ENCODE measurements at places on chromosomes 12 and 14.

DNA sequence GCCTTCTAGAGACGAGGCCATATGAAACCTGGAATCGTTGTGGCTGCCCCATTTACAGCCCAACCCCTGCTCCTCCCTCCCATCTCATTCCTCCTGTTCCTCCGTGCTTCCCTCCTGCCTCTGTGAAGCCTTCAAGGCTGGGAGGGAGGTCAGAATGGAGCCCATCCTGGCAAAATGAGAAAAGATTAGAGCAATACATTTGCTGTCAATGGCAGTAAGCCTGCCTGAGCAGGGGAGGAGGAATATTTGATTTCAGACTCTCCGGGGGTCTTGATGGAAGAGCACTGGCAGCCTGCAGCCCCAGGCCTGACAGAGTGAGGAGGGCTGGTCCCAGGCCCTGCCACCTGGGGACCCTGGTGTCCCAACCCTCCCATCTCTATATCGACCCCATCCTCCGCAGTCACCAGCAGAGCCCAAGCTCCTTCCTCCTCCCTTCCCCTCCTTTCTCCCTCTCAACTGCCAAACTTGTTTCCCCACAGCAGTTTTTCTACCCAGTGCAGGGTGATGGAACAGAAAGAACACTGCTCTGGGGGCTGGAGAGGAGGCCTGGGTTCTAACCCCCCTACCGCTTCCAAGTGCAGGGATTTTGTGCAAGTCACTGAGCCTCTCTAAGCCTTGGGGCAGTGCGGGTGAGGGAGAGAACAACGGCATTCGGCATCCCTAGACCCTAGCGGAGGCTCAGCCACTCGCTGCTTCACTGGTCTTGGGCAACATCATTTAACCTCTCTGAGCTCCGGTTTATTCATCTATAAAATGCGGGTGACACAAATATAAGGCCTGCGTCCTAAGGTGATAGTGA is 16.0 kb upstream of the RACGAP1 start:
- DNase-seq, result no peak

- DNase-seq, result no peak
Observed at GRCh38 chr12:6771091-6771495, 1.2 kb upstream of the LAG3 start.

GRCh38 chr12:131642101-131642540 is 68.8 kb upstream of the SFSWAP start:
- DNase-seq, result no peak

DNA sequence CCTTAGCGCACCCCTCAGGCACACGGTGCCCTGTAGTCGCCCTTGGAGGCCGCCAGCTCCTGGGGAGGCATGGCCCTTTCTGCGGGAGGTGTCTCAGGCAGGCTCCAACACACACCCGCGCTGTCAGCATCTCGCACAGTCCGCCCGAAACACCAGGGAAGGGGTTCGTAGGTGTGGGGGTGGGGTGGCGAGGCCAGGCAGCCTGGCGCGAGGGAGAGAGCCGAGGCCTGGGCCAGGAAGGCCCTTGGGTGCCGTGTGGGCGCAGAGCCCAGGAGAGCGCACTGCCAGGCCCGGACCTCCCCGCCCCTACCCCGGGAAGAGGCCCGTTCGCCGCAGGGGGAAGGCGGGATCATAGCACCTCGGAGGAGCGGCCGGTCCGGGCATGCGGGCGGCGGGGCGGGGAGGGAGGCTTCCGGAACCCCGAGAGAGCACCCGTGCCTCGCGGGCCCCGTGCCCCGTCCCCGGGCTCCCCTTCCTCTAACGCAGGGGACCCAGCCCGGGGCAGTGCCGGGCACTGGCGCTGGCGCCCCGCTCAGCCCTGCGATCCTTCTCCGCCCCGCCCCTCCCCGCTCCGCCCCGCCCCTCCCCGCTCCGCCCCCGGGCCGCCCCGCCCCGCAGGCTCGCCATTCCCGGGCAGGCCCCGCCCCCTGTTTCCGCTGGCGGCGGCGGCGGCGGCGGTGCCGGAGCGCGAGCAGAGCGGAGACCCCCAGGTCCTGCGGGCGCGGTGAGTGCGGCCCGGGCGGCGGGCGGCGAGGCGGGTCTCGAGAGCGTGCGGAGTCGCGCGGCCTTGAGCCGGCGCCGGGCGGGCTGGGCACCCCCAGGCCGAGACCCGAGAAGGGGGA is at the start of gene TSPAN9:
Gene TSPAN9, plus strand, starts transcription at position 650 of the 842 bp plus-strand sequence. CDS start 123,815 bp downstream, outside the sequence.
- DNase-seq, result peak; percentile 87

GRCh38 chr12:126160912-126161311 is 1095.7 kb downstream of the AACS start:
- no peak for DNase-seq

DNA sequence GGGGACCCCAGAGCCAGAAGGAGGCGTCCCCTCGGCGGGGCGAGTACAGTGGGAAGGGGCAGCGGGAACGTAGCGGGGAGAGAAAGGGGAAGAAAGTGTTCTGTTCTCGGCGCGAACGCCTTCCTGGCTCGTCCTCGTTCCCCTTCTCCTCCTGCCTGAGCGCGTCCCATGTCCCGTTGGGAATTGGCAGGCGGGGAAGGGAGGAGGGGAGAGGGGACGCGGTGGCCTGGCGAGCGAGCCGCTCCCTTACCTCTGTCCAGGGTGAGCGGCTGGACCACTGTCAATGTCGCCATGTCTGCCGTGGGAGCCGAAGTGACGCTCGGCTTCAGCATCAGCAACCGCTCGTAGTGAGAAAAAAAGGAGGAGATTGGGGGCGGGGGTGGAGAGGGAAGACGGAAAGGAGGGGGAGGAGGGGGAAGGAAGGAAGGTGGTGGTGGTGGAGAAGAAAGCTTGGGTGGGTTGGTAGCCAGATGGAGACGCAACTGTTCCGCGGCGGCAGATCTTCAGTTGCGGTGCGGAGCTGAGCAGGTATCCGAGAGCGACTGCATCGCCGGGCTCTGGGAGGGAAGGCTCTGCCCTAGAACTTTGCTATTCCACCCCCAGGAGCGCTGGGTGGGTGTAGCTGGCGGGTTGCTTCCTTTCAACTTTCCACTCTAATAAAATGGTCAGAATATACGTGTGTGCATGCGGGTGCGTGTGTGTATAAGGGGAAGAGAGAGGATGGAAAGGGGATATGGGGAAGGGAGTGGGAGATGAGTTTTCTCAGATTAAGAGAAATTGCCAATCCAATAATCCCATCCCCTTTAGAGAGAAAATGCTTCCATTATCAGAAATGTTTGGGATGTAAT is at the start of gene LIN7A:
Gene LIN7A, minus strand, starts transcription at position 544 of the 848 bp plus-strand sequence. Its CDS starts 212 bp downstream, at position 332.
- peak; percentile 26 for DNase-seq

GRCh38 chr14:55921511-55921910 is 196.7 kb upstream of the PELI2 start:
- DNase-seq, result no peak

GRCh38 chr14:94239406-94239805 is 53.7 kb downstream of the SERPINA10 start:
- no peak for DNase-seq

GRCh38 chr12:120378036-120378435 is 9.1 kb upstream of the MSI1 start:
- no peak for DNase-seq

GRCh38 chr12:51527966-51528365 is 63.1 kb upstream of the SCN8A start:
- no peak for DNase-seq

DNA sequence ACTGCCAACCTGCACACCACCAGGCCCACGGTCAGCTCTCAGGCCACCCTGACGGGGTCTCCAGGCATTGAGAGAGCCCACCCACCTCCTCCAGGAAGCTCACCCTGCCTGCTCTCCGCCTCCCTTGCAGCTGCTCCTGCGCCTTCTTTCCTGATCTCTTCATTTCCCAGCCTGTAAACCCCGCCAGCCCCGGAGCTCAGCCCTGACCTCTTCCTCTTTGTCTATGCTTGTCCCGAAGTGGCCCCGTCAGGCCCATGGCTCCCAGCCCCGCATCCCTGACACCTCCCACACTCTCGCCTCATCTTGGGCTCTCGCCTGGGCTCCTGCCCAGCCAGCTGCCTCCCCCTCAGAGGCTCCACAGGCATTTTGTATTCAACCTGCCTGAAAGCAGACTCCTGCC is 139.3 kb downstream of the CALM1 start:
- DNase-seq, result no peak

DNA sequence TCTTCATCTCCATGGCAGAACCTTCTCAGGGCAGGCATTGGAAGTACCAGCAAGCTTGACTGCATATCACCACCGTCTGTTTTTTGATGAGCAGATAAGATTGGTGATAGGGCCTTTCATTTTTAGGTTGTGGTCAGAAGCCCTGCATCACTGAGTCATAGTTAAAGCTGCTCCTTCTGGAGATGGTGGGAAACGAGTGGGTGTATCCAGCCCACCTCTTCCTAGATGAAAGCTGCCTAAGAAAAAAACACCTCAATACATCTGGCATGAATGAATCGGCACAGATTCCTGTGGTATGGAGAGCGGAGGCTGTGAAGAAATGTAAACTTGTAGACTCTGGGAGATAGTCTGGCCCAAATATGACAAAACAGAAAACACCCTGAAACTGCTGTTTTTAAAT is 248.7 kb upstream of the EGLN3 start:
- DNase-seq, result peak; percentile 15

- DNase-seq, result peak; percentile 6
Observed at GRCh38 chr12:40946612-40947194, 241.4 kb upstream of the PDZRN4 start.

DNA sequence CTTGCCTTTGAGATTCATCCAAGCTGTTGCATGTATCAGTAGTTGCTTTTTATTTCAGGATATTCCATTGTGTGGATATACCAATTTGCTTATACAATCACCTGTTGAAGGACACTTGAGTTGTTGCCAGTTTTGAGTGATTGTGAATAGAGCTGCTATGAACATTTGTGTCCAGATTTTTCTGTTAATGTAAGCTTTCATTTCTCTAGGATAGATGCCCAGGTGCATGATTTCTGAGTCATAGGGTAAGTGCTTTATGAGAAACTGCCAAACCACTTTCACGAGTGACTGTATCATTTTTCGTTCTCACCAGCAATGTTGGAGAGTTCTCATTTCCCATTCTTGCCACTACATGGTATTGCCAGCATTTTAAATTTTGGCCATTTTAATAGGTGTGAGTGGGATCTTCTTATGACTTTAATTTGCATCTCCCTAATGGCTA is 434.6 kb upstream of the RGS6 start:
- DNase-seq, result peak; percentile 38

DNA sequence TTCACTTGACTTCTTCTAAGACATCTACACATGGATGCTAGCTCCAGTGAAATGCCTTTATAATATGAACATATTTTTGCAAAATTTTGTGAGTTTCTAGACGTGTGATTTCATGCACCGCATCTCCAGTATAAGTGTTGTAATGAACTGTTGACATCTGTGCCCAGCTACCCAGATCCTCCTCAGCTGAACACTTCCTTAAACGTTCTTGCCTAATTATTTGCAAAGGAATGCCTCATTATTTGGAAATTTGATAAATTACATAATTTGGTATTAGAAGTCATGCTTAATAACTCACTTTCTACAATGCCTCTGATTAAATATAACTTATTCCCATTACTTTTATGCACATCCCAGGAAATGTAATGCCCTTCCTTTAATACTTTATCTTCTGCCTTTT is 14.0 kb downstream of the OR11G2 start:
- no peak for DNase-seq

- no peak for DNase-seq
Observed at GRCh38 chr14:94952097-94952496, 182.2 kb upstream of the GSC start.

DNA sequence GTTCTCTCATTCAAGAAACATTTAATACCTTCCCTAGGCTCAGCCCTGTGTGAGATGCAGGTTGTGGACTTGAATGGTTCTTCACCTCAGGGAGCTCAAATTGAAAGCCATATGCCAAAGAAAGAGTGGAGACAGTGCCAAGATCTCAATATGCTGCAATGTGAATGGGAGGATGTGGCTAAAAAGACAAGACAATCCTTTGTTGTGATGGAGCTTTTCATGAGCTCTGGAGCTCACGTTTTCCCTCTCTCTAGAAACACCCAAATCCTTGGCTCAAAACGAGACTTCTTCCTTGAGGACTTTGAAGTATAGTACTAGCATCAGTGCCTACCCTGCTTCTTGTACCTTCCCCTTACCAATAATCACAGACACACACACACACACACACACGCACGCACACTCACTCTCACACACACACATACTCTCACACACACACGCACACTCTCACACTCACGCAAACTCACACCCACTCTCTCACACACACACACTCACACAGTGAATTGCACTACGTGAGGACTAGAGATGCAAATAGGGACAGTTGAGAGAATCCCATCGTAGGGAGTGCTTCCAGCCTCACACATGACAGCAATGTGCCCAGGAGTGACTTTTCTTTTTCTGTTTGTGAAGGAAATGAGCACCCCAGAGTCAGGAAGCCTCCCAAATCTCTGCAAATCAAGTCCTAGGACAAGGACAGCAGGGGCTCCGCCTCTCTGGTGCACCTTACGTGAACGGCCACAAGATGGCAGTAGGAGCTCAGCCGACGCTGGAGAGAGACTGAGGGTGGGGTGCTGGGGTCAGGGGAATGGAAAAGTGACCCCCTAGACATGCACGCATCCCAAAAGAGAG is 231.4 kb downstream of the PCNX1 start:
- DNase-seq, result peak; percentile 91

- no peak for DNase-seq
Observed at GRCh38 chr12:27523305-27523641, 733 bp upstream of the PPFIBP1 start.

DNA sequence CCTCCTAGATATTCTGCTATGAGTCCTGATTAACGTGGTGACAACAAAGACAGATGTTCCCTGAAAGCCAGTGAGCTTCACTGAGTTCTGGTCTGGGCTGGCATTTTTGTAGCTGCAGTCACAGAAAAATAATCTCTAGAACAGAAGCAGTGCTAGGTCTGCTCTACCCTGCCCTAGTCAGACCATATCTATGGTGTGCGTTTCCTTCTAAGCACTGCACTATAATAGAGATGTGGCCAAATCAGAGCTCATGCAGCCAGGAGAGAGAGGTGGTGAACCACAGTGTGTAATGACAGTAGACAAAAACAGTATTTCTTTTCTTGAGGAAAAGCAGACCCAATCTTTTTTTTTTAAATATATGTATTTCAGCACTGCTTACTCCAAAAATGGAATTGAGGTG is 76.3 kb downstream of the CMAS start:
- no peak for DNase-seq

DNA sequence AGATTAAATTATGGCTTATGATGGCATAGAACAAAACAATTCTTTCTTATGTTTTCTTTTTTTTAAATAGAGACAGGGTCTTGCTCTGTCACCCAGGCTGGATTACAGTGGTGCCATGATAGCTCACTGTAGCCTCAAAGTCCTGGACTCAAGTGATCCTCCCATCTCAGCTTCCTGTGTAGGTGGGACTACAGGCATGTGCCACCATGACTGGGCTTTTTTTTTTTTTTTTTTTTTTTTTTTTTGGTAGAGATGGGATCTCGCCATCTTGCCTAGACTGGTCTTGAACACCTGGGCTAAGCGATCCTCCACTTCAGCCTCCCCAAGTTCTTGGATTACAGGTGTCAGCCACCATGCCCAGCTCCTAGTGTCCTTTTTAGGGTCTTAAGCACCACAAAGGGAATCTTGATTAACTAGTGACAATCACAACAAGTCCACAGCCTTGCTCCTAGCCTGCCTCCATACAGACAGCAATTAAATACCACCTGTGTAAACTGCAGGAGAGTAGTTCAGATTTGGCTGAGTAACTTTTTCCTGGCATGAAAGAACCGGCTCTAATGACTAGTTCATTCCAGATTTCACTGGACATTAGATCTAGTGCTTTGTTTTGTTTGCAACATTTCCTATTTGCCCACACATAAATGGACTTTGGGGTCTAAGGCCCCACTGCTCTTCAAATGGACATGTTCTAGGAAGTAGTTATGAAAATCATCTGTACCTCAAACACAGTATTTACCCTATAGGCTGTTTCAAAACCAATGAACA is 61.6 kb downstream of the SH2B3 start:
- no peak for DNase-seq

All from HTR-8/SVneo (cell line).